ENCODE measurements at places on chromosomes 3 and 15.

DNA sequence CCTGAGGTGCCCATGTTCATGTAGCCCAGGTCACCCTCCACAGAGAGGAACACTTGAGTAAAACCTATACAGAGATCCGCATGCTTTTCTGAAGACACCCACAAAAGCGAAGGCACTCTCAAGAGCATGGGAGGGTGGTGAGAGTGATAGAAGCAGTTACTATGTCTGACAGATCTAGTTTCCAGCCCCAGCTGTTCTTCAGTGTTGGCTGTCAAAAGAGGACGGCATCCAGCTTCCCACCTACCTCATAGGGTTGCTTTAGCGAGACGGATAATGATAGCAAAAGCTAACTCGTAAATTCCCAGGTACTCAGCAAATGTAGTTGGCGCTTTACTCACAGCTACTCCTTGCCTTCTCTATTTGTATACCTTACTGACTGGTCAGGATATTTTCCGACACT lies 3.0 kb upstream of the MEX3B start:
- DNase-seq = no peak

- no peak for DNase-seq
These were observed 86.3 kb upstream of the TCF12 start for GRCh38 chr15:56832125-56832524.

DNA sequence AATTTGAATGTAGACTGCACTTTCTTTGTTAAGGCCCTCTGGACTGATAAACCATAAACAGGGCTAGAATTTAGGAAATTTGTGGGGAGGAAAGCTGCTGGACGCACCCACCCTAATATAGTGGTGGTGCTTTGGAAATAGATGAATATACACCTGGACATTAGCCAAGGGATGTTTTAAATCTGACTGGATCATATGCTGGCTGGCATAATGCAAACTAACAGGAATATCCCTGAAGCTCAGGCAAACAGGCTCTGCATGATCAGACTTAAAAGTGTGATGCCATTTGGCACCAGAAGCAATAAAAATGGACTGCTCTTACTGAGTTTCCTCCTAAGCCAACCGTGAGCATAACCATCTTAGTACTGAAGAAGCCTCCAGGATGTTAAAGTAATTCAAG lies 465.8 kb upstream of the ROBO1 start:
- DNase-seq = no peak

DNA sequence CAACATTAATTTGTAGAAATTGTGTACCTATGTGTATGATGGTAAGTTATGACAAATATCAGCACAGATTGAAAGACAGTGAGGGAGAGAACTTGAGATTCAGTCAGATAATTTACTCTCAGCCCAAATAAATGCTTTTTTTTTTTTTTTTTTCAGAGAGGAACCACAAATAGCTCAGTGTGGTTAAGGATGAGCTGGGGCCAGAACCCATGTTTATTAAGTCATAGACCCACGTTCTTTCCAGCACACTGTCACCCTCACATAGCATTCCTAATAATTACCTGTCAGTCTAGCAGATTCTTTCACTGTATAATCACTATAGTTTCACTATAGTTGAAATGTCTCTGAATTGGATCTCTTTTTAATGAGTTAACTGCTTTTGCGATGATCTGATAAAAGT lies 246.1 kb downstream of the ZIC1 start:
- no peak for DNase-seq

DNA sequence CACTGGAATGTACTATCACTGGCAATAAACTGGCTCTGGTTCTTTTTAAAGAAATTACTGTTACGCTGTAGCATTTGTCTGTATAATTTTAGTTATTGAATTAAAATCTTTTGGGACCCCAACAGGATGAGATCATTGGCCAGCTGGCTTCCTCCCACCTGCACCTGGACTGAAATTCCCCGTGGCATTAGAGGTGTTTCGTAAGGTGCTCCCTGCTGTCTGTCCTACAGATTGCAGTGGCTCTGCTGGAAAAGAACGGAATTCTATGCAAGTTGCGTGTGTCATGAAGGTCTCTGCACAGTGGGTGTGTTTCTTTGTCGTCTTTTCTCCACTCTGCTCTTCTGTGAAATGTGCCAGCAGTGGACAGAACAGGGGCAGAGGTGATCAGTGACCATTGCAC lies 383.4 kb downstream of the PTPRG start:
- DNase-seq = no peak

GRCh38 chr15:100252359-100252758 lies 89.4 kb downstream of the ADAMTS17 start:
- no peak for DNase-seq

GRCh38 chr3:48244461-48244860 lies 3.6 kb downstream of the ZNF589 start:
- DNase-seq = no peak
